ENCODE measurements at places on chromosomes 1 and 21.

- no peak for DNase-seq
Measured at GRCh38 chr21:22650226-22650625, 1652.0 kb downstream of the NCAM2 start.

DNA sequence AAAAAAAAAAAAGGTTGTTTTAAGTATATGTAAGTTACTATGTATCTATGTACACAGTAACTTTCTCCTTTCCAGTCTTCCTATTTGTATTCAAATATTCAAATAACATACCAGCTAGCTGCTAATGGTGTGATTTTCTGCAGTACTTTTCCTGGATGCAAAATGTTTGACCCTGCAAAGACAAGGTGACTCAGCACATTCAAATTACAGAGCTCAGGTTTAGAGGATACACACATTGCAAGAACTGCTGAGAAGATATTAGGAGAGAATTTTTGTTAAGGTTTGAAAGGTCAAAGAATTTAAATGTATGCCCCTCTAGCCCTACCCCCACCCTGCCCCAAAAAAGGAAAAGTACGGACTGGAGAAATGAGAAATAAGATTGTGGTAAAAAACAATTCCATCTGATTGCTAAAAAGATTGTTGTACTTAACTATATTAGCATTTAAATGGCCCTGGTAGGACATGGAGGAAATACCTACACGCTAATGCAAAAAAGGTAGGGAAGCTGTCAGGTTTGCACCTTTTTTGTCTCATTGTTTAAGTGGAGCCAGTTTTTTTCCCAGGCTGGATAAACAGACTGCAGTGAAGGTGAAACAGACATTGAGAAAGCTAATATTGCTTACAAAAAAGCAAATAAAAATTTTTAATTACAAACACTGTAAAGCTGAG lies 45.6 kb downstream of the ZNF281 start:
- no peak for DNase-seq

GRCh38 chr1:198363625-198364151 lies 176.8 kb downstream of the ATP6V1G3 start:
- no peak for DNase-seq

GRCh38 chr1:209875515-209875914 lies 47.7 kb downstream of the UTP25 start:
- no peak for DNase-seq

GRCh38 chr1:2559509-2560298 lies 3.5 kb downstream of the TNFRSF14 start:
- DNase-seq = no peak

DNA sequence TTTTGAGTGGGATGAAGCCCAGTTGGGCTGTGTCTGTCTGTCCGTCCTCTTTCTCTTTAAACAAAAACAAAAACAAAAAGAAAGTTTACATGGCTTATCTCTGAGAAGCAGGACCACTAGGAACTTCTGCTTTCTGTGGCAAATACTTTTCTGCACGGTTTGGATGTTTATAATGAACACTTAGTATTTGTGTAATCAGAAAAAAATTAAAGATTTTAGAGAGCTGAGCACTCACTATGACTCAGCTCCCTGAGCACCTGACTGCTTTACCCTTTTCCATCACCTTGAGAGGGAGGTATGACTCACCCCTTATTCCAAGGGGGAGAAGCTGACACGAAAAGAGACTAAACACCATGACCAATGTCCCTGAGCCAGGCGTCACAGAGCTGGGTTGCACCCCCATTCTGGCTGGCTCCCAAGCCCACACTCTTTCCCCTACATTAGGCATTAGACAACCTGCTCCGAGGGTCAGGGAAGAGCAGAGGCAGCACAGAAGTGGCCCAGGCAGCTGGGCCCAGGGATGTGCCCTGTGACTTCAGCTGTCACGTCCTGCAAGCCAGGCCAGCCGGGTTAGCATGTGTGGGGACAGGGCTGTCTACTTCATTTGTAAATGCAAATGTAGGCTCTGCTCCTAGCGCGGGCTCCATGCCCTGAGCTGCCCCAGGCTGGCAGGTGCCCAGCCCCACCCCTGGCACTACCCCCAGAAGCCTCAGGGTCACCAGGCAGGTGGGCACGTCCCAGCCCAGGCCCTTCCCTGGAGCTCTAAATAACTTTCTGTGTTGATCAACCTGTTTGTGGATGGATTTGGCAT lies 30.4 kb downstream of the RAP1GAP start:
- no peak for DNase-seq

GRCh38 chr1:243964915-243965314 lies 86.2 kb upstream of the ZBTB18 start:
- no peak for DNase-seq

DNA sequence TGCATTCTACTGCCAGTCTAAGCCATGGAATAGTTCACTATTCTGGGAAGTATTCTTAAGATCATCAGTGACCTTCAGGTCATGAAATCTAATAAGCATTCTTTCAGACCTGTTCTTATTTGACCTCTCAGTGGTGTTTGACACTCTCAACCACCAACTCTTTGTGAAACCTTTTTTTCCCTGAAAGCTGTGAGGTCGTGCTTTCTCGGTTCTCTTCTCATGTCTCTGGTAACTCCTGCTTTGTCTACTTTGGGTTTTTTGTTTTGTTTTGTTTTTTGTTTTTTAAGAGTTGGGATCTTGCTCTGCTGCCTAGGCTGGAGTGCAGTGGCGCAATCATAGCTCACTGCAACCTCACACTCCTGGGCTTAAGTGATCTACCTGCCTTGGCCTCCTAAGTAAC lies 56.3 kb downstream of the POU2F1 start:
- peak; percentile 44 for DNase-seq

Measured in GM13976 (cell line).